ENCODE measurements at places on chromosomes 3 and 15.

DNA sequence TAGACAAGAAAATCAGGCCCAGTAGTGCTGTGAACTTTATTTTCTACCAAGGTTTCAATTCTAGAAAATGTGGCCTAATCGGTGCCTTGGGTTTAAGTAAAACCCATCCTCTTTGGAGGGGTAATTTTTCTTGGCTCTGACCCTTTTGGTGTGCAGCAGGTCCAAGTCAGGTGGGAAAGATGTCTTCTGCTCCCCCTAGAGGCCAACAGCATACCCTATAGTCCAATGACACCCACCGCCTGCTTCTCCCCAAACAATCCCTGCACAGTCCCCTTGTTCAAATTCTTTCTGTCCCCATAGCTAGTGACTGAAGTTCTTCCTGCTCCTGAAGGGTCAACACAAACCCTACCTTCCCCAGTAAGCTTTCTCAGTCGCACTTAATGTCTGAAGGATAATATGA is 261.8 kb upstream of the GOLGA6L4 start:
- DNase-seq = no peak

DNA sequence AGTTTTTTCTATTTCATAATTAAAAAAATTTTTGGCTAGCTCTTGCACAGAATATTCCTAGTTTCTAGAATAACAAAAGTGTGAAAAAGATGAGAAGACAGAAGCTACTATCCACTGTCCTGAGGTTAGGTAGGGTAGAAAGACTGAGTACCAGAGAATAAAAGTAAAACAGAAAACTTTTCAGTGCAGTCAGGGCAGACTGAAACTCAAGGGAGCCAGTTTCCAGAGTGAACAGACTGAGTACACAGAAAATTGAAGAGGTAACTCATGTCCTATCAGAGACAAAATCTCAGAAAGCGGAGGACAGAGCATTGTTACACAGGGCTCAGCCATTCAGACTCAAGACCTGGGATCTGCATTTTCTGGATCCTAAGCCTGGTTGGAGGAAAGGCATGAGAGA is 8.8 kb upstream of the FBXO40 start:
- DNase-seq = no peak

DNA sequence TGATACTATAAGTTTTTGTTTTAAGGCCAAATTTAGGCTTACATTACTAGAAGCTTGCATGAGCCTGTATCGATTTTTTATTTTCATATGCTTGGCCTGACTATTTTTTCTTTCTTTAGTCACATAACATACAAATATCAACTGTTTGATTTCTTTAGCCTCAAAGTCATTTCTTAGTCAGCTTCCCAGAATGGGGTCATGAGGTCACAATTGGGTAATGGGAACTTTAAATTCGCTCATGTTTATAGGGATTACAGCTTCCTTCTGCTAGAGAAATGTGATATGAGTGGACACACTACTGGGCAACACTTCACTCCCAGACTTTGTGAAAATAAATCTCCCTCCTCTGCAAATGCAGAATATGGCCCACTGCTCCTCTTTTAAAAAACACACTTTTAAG is 9.1 kb upstream of the TIPARP start:
- no peak for DNase-seq

DNA sequence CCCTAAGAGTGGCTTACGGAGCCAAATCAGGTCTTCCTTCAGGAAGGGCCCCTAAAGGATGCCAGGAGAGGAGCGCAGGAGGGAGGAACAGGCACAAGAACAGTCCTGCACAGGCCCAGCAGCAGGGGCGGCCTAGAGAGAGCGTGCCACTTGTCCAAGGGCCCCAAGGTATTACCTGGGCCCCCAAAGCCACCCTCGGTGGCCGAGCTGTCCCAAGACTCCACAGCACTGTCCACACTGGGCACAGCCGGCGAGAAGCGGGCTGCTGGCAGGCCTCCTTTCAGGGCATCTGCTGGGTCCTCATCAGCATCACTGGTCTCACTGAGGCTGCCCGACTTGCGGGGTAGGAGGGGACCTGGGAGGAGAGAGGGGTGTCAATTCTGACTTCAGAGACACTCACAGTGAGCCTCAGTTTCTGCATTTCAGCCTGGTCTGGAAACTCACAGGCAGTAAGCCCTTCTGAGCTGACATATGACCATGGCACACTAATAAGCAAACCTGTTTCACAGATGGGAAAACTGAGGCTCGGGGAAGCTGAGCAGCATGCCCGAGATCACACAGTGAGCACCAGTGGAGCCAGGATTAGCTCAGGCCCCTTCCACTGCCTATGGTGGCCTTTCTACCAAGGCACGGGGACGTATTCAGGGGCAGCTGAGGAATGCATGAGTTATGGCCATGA is 33.4 kb downstream of the GRIP2 start:
- no peak for DNase-seq
